Stimulated activated CD4-positive, alpha-beta T cell treated with anti-CD3 and anti-CD28 coated beads, Interleukin-1b, Interleukin-23, amount 100 ng/mL, for 1 hour (primary cell): ENCODE measurements at places on chromosomes 3 and 15.

DNA sequence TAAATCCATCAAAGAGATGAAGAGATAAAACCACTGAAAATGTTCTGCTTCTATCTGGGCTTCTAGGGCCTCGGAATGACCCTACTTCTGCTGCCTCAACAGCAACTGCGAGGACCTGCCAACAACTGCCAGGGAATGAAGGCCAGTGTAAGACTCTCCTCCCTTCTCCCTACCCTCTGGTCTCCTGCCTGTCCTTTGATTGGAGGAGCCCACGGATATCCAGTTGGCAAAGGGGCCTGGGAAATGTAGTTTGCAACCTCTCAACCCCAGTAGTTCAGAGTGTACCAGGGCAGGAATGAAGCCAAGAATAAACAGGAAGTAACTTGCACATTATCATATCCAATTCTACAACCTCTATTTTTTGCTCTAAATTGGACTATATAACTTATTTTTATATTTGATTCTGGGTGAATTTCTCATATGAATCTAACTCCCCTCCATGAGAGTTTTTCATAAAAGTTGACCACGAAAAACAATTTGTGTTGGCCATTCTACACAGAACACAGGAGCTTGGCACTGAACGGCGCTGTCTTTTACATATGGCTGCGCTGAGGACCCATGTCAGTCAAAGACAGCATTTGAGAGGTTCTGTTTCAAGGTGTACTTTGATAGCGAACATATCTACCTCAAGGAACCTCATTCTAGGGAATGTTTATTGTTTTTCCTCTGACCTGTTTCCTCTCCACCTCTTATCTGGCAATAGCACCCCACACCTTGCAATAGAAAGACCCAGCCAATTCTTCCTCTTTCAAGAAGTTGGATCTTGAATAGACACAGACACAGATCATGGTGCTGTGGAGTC is 91.1 kb upstream of the RNF7 start:
- DNase-seq: no peak

DNA sequence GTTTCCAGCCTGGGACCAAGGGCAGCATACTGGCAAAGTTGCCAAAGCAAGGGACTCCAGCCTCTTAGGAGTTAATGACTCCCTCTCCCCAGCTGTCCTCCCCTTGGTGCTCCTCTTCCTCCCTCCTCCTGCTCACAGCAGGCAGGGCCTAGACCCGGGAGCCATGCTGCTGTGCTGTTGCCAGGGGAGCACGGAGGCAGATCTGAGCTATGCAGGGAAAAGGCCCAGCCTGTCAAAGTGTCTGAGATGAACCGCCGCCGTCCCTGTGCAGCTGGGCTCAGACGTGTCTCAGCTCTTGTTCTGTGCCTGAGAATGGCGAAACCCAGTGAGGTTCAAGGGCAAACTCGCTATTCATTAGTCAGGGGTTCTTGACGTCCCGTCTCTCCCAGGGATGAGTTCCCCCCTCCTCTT is 60.8 kb upstream of the POLG start:
- DNase-seq: no peak

- DNase-seq: no peak
These were observed 1.0 kb upstream of the C3orf52 start for GRCh38 chr3:112084980-112085705.

- no peak for DNase-seq
These were observed 153.4 kb downstream of the LMLN start for GRCh38 chr3:198113206-198114053.

- DNase-seq: no peak
These were observed 234.4 kb upstream of the TBL1XR1 start for GRCh38 chr3:177431525-177432176.

DNA sequence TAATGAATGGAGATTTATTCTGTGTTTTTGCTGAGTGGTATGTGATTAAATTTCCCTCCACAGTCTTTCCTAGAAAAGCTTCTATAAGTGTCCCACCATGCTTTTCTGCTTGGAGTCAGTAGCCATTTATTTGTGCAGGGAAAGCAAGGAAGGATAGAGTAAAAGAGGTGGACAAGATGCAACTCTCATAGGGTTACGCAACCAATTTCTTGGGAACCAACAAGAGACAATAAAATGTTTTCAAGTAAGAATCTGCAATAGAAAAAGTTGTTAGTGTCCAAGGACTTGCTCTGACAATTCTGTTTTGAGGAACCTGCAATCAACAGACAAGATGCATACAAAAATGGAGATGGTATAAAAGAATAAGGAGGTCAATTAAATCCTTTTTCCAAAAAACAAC is 153.8 kb upstream of the MITF start:
- DNase-seq: no peak

DNA sequence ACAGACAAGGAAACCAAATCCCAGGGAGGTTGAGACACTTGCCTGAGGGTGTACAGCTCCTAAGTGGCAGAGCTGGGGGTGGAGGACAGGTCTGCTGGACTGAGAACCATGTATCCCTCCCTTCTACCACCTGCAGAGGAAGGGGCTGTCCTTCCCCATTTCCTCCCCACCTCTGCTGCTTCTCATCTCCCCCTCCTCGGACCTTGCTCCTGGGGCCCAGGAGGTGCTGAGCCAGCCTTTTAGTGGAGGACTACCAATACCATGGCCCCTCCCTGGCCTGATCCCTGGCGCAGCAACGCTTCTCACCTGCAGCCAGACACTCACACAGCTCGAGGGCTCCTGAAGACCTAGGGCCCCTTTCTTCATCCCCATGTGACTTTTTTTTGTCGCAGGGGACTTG is 50.4 kb downstream of the IDH2 start:
- DNase-seq: no peak

- DNase-seq: no peak
These were observed 45.6 kb downstream of the CCDC12 start for GRCh38 chr3:46930945-46931403.

DNA sequence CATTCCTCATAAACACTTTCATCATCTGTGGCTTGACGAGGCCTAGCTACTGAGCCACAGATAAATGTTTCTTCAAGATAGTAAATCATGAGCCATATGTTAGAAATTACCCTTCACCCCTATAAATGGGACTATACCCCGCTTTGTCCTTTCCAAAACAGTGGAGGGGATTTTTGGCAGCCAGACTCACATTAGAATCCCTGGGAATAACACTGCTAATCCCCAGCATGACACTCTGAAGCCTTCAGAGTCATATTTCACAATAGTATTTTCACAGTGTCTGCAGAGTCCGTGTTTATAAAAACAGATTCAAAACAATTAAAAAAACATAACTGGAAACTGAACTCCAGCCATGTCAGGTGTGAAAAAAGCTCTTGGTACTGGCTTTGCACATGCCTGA is 271.6 kb downstream of the ERC2 start:
- no peak for DNase-seq

DNA sequence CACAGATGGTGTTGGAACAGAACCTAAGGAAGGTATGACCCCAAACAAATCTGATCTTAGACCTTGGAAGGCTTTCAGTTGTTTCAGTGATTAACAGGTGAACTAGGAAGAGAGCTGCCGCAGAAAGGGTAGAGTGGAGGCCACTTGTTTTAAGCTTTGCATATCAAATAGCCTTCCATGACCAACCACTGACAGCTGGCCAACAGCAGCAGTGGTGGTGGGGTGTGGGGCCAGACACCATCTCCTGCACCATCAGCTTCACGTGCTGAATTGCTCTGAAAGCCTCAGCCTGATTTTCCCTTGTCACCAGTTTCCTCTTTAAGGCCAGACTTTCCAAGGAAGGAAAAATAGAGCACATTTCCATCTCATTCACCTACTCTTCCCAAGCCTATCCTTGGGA is 16.6 kb upstream of the OSBPL11 start:
- no peak for DNase-seq

DNA sequence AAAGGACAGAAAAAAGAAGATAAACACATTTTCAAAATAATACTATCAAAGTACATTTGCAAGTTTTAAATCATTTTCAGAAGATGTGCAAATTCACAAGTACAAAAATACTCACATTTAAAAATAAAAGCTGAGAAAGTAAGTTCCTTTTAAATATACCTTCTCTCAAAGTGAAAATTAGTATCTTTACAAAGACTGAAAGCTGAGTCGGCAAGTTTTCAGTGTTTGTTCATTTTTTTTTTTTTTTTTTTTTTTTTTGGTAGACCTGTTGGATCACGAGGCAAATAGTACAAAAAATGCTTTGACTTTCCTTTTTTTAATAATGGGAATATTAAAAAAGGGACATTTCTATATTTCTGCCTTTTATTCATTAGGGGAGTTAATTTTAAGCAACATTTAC is 317.8 kb downstream of the LSAMP start:
- no peak for DNase-seq

GRCh38 chr15:66723826-66724731 is 22.0 kb downstream of the SMAD6 start:
- DNase-seq: no peak

- no peak for DNase-seq
These were observed 117.9 kb downstream of the SYNPR start for GRCh38 chr3:63395960-63396359.

GRCh38 chr3:58563386-58564035 is 13.7 kb downstream of the FAM107A start:
- no peak for DNase-seq

DNA sequence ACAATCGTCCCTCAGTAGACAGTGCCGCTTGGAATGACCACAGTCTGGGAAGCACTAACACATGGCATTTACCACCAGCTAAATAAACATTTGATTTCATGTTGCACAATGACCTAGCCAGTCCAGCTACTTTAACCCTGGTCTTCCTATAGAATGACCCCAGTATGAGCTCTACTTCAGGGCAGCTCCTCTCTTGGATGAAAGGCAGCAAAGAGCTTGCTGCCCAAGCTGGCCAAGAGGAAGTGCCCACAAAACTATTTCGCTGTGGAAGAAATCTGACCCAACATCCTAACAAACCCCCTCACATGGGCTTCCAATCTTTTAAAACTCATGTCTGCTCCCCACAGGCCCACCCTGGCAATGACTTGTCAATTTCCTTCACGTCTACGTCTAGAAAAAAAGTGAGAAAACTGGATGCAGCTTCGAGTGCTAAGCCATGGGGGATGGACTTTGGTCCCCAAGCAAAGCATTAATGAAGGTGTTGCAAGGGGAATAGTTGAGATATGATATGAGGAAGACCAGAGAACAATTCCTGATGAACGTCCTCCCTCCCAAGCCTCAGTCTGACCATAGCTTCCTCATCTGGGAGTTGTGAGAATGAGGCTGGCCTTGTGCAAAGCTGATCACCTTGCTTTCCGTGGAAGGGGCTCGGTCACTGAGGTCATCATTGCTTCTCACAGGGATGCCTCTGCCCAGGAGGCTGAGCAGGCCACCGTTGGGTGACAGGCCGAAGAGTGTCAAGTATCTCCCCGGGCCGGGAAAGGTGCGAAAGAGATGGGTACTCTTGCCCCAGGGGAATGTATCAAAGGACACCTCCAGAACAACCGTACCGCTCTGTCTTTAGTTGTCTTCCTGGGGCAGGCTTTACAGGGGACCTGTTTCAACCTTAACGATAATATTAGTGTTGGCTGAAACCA is 964 bp downstream of the SLC25A20 start:
- DNase-seq: no peak

DNA sequence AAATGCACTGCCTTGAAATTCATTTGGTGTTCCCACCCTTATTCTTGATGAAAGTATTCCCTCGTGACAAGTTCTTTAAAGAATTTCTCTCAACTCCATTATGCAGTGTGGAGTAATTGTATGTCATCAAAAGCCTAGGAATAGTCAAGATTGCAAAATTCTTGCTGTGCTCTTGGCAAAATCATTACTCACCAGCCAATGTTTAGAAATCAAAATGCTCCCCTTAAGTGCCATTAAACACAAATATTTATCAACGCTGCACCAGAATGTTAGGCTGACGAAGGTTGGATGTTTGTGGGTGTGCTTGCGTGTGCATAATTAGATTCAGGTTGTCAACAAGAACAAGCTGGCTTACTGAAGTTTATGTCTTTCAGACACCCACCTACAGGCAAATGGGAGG is 40.5 kb downstream of the SST start:
- DNase-seq: no peak

DNA sequence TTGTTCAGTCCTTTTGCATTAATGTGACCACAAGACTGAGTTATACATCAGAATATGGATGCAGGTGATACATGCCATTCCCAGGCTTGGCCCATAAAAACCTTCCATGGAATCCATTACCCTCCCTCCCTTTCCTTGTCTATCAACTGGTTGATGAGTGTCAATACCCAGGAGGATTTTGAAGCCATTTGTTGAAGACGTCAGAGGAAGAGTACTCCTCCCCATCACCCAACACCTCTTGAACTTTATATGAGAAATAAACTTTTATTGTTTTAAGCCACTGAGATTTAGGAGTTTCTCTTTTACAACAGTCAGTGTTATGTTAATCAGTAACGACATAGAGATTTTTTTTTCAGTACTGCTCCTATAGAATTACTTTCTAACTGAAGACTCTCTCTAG is 55.5 kb downstream of the P3H2 start:
- DNase-seq: no peak

GRCh38 chr3:154334973-154335420 is 10.7 kb upstream of the DHX36 start:
- DNase-seq: no peak
